ENCODE measurements at places on chromosomes 1 and 21.

DNA sequence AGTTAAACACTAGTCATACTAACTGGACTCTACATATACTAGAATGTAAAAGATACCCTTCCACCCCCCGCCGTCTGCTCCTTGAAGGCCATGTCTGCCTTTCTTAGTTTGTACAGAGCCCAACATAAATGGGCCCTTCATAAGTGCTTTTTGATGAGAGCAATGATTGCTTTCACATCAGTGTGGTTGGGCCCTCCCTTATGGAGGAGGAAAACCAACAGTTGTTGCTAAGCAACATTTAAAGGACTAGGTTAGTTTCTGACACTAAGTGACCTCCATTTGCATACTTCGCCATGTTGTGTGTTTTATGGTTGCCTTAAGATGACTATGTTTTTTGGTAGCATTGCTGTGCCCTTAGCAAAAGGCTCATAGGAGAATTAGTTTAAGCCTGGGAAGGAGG is 182.0 kb upstream of the SGIP1 start:
- DNase-seq = no peak

- no peak for DNase-seq
Observed at GRCh38 chr21:45032332-45032731, 42.0 kb upstream of the ADARB1 start.

DNA sequence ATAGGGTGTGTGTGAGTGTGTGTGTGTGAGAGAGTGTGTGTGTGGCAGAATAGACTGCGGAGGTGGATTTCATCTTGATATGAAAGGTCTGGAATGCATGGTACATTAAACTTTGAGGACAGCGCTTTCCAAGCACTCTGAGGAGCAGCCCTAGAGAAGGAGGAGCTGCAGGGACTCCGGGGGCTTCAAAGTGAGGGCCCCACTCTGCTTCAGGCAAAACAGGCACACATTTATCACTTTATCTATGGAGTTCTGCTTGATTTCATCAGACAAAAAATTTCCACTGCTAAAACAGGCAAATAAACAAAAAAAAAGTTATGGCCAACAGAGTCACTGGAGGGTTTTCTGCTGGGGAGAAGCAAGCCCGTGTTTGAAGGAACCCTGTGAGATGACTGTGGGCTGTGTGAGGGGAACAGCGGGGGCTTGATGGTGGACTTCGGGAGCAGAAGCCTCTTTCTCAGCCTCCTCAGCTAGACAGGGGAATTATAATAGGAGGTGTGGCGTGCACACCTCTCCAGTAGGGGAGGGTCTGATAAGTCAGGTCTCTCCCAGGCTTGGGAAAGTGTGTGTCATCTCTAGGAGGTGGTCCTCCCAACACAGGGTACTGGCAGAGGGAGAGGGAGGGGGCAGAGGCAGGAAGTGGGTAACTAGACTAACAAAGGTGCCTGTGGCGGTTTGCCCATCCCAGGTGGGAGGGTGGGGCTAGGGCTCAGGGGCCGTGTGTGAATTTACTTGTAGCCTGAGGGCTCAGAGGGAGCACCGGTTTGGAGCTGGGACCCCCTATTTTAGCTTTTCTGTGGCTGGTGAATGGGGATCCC is 18.3 kb upstream of the HDAC1 start:
- no peak for DNase-seq

DNA sequence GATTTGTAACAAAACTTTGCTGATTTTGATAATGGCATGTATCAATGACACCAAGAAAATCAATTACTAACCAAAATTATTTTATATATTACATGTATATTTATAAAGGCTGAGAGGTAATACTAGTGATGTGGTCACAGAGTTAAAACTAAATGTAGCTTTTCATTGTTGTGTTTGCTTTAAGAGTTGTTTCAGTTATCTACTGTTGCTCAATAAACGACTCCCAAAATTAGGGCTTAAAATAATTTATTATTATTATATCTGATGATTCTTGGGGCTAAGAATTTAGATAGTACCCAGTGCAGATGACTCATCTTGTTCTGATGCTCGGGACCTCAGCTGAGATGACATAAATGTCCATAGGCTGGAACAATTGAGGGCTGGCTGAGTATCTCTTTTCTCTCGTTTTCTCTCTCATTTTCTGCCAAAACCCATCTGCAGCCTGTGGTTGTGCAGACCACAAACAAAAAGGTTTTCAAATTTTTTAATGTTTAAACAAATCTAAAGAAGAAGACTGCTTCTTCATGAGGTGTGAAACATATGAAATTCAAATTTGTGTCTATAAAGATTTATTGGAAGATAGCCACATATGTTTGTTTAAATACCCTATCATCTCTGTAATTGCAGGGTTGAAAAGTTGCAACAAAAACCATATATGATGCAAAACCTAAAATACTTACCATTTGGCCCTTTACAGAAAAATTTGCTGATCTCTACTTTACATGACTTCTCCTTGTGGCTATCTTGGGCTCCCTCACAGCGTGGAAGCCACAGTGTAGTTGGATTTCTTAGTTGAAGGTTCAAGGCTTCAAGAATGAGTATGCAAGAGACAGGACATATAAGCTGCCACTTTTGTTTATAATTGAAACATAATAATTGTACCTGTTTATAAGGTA is 14.8 kb upstream of the PTPRC start:
- DNase-seq = no peak

DNA sequence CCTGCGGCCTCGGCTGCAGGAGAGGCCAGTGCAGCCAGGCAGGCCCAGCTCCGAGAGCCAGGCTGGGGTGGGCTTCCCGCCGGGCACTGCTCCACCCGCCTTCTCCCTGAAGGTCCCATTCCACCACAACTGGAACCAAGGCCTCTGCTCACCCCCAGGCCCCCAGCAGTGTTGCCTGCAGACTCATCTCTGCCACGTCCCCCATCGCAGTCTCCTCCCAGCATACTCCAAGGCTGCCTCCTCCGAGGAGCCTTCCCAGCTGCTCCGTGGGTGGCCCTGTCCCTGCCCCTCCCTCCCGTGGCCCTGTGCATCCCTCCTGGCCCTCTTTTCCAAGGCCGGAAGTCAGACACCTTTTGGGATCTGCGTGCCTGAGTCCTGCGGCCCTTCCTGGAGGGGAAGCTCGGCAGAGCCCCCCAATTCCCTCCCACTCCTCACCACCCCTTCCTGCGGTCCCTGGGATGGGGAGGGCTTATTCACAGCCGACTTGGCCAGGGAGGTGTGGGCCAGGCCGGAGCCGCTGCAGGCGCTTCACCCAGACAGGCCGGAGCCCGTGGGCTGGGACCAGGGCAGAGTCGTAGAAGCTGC is 47.6 kb downstream of the SLX9 start:
- DNase-seq = no peak

DNA sequence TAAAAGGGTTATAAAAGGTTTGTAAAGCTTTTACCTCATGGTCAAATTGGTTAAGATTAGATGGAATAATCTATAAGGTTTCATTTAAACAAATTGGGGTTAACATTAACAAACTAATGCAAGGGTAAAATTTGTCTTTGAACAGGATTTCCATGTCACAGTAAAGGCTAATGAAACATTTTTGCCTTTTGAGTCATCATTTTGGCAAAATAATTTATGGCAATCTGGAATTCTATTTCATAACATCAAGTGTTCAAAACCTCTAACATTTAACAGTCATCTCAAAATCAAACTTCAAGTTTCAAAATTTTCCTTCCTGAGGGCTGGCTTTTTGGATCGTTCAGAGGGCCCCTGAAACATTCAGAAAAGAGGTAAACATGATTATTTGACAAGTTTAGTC is 6.6 kb upstream of the CD46 start:
- no peak for DNase-seq

DNA sequence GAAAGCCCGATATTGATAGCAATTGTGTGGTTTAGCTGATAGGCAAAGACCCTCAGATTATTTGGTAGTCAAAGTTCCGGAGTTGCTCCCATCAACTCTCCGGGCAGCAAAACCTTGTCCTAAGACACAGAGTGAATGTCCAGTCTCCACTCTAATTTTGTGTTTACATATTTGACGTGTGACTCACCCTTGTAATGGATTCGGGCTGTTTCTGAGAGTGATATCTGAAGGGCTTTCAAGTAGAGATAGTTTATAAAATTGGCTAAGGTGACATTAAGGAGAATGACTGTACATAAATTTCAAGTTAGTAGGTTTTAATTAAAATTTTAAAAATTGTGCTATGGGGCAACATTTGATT is 154.2 kb downstream of the CNIH3 start:
- no peak for DNase-seq

DNA sequence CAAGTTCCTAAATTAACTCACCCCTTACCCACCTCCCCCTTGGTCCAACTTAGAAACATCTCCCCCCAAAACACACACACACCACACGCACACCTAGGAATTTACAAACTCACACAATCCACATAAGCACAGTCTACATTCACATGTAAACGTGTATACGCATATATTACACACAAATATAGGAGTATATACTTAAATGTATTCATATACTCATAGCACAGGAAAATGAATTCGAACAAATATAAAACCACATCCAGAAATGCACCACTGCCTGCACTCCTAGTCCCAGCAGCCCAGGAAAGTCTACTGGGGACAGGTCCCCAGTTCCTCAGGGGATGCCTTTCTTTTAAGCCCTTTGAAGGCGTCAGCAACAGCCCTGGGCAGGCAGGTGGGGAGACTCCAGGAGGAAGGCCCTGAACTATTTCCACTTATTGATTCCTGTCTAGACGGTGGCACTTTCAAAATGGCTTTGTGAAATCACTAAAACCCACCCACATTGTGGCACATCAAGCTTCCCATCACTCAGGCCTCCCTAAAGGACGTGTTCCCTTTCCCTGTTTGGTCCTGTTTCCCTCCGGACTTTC is 3.1 kb upstream of the DMBX1 start:
- DNase-seq = no peak

DNA sequence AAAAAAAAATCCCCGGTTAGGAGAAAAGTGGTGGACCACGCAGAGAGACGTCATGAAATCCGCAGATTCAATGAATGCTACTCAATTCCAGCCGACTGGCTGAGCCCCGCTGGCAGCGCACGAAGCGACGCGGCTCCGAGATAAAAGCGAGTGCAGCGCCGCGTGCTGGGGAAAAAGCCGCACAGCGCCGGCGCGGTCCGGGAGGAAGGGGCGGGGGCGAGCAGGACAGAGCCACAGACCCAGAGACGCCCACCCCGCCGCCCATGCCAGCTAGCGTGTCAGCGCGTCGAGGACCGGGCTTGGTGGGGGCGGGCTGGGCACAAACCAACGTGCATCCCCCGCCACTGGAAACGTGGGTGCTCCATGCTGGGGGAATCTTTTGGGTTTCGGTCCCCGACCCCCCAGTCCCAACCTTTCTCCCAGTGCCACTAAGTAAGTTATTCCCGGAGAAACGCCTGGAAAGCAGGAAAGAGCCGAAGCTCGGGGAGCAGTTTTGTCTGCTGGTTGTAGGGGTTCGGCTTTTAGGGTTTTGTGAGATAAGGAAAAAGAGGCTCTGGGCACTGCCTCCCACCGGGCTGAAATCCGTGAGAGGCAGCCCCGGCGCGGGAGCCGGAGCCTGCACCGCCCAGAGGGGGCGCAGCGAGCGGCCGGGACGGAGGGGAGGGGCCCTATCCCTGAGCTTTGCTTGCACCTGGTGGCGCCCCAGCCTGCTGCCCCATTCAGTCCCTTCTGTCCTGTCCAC is at the start of gene KCNJ6:
TSS of gene KCNJ6 (minus strand) at position 148 of the 742 bp plus-strand sequence. CDS start 75,775 bp downstream, outside the sequence.
- no peak for DNase-seq

- peak; percentile 48 for DNase-seq
Observed at GRCh38 chr1:8962812-8963530, 17.3 kb downstream of the CA6 start.

DNA sequence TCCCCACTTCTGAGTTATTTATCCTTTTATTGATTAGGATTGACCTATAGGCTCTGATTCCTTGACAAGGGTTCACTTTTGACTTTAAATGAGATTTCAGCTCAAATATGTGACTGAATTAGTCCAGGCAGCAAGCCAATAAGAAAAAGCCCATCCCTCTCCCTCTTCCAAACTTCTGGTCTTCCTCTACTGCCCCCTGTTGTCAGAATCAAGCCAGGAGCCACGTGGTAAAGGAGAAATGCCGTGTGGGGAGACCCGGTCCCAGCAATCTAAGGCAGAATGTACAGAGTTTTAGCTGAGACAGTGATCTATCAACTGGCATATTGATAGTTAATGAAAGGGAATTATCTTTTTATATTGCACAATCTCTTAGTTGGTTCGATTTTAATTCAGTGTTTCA is 5.2 kb downstream of the ADAMTS5 start:
- DNase-seq = peak; percentile 65

GRCh38 chr1:223834660-223835263 is 11.0 kb downstream of the TP53BP2 start:
- DNase-seq = no peak

GRCh38 chr1:201648066-201648906 is 109.4 kb downstream of the NAV1 start:
- DNase-seq = no peak

DNA sequence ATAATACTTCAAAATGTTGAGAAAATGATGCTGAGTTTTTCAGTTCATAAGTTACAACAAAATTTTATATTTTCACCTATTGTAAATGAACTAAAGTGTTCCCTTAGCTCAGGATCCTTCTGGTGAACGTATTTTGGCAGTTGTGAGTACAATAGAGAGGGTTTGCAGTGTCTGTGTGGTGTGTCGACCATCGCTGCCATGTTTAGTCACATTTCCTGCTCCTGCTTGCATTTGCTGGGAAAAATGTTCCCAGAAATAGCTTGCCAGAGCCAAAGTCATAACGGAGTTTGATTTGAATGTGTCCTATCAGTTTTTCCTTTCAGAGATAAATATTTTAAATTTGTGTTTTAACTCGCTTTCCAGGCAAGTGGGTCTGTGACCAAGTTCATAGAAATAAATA is 117.1 kb upstream of the COL6A1 start:
- DNase-seq = no peak

DNA sequence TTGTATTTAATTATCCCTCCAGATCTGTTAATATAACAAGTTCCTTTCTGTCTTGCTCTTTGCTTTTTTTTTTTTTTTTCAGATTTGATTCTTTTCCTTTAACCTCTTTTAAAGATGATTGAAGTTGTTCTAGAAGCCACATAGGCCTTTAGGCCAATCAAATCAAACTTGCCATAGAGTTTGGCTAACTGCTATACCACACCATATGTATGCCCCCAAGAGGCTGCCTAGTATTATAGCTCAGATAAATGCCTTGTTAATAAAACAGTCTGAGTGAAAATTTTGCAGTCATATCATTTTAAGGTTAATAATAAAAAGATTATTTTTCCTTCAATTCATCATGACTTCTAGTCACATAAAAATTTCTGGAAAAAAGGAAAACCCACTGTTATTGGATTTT is 696.0 kb upstream of the CHRM3 start:
- DNase-seq = peak; percentile 12

DNA sequence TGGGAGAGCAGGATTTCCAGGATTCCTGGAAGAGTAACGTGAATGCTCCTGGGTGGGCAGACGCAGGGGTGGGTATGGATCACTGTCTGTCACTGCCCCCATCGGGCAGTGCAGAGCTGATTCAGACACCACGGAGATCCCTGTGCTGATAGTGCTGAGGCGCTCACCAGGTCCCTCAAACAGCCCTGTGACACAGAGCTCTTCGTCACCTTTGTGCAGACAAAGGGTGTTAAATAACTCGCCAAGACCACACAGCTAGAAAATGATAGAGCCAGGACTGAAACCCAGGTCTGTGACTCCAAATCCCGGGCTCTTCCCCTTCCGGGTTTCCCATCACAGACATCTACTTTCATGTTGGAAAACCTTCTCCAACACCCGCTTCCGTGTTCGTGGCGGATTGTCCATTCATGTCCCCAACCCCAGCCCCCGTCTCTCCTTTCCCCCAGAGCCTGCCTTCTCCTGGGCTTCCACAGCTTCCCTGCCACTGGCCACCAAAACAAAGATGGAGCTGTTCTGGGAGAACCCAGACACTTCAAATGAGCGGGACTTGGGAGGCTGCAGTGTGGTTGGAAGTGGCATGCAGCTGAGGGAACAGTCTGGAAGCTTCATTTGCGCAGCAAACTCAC is 2.6 kb downstream of the EFHD2 start:
- no peak for DNase-seq

- peak; percentile 92 for DNase-seq
Observed at GRCh38 chr21:15732290-15732995, 2.7 kb downstream of the USP25 start.
